Large intestine (tissue), 12 donors: ENCODE measurements at places on chromosomes 7 and 10. TPM values are rescaled to one million over a fixed set of nuclear protein-coding genes. Genes with fewer than 3 reads are reported as not detected.

DNA sequence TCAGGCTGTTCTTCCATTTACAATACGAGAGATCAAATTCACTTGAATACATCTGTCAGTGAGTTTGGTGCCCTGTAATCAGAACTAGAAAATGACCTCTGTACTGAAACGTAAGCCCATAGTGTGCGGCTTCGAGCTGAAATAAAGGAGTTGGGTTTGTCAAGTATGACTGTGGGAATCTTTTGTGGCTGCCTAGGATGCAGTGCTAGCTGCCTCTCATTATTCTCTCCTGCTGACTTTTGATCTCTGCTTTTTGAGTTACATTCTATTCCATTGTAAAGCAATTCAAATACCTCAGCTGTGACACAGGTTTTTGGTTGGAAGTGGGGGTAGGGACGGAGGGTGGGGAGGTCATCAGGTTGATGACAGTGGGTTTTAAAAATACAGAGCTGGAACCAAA is 40.4 kb downstream of the ICA1 start:
- no peak for DNase-seq

Gene PTPRE
- 21.6 TPM for polyA plus RNA-seq

DNA sequence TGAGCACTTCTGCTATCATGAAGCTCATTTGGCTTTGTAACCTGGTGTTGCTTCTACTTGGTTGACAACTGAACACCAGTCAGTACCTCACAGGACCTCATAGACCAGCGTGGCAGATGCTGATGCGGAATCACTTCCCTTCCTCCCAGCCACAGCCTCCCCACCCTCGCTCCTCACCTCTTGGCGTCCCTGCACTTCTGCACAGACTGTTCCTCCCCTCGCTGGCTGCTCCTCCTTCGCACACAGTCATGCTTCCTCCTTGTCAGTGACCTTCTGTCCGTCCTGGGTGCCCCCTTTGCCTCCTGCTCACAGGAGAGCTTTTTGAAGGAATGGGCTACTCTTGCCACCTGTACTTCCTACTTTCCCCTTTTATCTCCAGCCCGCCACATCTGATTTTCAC is 61.4 kb upstream of the CTBP2 start:
- no peak for DNase-seq

DNA sequence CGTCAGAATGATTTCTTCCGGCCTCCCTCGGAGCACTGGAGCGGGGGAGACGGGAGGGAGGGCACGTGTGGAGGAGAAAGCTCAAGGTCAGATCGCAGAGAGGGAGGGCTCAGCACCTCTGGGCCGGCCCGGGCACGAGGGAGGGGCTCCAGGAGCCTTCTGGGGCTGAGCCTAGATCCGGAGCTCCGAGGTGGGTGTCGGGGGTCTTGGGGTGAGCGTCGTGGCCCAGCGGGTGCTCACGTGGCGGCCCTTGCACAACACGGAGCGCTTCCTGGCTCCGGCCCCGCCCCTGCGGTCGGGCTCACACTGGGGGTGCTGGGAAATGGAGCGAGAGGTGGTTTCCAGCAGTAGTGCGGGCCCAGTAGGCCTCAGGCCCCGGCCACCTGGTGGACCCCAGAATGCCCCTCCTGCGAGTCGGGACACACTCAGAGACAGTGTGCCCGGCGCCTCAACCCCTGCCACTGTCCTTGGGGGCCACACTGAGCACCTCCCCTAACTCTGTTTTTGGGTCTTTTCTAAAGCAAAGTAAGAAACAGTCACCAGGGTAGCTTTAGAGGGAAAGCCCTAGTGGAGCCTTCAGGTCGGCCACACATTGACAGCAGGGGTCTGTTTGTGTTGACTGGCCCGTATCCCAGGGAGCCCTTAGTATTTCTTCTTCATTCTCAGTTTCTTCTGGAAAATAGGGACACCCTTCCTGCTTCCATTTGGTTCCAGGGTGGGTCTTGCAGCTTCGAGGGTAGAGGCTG is 798 bp downstream of the PPIF start:
- DNase-seq = peak; percentile 71

DNA sequence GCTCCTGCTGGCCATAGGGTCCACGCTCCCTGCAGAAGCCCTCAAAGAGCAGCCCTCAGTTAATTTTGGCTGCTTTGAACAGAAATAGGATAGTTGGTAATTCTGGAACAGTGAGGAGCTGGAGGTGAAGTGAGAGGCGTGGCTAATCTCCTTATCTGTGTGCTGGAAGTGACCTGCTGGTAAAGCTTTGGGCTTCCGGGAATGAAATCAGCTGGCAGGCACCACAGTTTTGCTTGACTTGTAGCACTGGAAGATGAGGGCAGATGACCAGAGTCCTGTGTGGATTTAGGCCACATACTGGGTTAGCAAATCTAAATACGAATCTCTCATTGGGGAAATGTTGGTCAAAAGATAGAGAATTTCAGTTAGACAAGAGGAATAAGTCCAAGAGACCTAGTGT is 10.2 kb downstream of the ATP6V0E2 start:
- no peak for DNase-seq

- DNase-seq = no peak
These were observed 28.5 kb downstream of the ZC3HC1 start for GRCh38 chr7:130022623-130023175.

DNA sequence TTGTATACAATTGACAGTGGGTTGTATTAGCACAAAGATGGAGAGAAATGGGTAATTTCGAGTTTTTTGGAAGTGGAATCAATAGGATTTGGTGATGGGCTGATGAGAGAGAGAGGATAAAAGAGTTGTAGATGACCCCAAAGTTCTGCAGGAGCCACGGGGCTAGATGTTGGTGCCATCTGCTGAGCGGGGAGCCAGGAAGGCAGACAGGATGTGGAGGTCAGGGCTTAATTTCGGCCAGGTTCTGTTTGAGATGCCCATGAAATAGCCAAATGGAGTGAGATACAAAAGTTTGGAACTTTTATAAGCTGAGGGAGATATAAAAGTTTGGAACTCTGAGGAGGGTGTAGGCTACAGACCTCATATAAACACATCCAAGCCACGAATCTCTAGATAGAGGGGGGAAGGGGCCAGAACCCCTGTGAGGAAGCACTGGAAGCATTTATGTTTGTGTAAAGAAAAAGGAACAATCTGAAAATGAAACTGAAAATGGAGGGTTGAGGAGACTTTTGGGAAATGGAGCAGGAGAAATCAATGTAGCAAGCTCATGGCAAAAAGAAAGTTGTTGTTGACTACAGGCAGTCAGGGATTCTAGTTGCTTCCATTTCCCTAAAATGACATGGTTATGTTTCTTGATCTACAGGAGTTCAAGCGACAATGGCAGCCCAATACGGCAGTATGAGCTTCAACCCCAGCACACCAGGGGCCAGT is 2.2 kb downstream of the GIMAP4 start:
- DNase-seq = no peak

DNA sequence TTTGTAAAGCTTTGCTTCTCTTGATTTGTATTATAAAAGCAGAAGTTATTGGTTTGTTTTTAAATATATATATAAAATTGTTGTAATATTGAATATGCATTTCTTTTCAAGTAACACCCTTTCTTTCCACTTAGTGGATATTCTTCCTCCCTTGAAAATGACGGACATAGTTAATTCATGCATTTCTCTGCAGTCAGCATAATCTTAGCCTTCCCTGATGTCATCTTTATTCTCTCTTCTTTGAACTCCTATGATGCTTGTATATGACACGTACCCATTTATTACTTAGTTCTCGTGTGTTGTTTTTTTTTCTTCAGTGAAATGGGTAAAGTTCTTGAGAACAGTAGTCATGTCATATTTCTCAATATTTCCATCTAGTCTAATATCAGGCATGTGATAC is 191.2 kb downstream of the MDFIC start:
- no peak for DNase-seq
